Endothelial cell (in vitro differentiated cells): ENCODE measurements at places on chromosomes 7 and 10.

DNA sequence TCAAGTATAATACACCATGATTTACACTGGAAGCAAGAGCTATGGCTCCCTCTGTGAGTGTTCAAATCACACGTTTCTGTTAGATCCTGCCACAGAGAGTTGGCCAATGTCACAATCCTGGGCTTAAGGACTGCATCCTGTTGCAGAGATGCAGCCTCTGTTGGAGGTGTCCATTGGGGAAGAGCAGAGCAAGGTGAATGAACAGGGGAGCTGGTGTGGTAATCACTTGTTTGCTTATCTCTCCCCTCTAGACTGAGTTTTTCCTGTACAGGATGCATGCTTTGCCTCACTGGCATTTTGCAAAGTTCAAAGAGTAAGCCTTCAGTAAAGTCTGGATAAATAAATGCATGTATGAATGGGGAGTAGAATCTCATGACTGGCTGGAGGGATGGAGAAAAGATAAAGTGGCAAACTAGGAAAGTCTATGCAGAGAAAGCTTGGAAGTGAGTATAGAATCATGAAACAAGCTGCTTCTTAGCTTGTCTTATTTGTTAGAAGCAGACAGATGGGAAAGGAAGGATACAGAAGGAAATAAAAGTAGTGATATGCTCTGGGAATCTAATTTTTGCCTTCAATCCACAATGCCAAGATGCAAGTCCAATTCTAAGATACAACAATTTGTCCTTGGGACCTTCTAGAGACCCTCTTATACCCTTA is 605.9 kb downstream of the KCNMA1 start:
- H3K4me1 ChIP-seq, result peaks cover 35% of the 10 kb centered on the region
- no peaks in the 10 kb centered on the region for H3K36me3 ChIP-seq
- DNase-seq, result no peak
- H3K4me3 ChIP-seq, result no peak overlapping the region
- H3K27me3 ChIP-seq, result no peaks in the 10 kb centered on the region

GRCh38 chr7:36395171-36395894 is 5.7 kb downstream of the ANLN start:
- no peak for DNase-seq
- no peaks in the 10 kb centered on the region for H3K36me3 ChIP-seq
- H3K4me1 ChIP-seq, result peaks cover 11% of the 10 kb centered on the region
- no peak overlapping the region for H3K27ac ChIP-seq
- no peaks in the 10 kb centered on the region for H3K27me3 ChIP-seq

GRCh38 chr10:79353000-79353406 is 5.7 kb downstream of the PPIF start:
- no peaks in the 10 kb centered on the region for H3K4me1 ChIP-seq
- peaks cover 21% of the 10 kb centered on the region for H3K36me3 ChIP-seq
- DNase-seq, result no peak

GRCh38 chr10:6027929-6028328 is 34.2 kb downstream of the IL2RA start:
- no peaks in the 10 kb centered on the region for H3K4me1 ChIP-seq
- DNase-seq, result no peak
- H3K4me3 ChIP-seq, result no peak overlapping the region

DNA sequence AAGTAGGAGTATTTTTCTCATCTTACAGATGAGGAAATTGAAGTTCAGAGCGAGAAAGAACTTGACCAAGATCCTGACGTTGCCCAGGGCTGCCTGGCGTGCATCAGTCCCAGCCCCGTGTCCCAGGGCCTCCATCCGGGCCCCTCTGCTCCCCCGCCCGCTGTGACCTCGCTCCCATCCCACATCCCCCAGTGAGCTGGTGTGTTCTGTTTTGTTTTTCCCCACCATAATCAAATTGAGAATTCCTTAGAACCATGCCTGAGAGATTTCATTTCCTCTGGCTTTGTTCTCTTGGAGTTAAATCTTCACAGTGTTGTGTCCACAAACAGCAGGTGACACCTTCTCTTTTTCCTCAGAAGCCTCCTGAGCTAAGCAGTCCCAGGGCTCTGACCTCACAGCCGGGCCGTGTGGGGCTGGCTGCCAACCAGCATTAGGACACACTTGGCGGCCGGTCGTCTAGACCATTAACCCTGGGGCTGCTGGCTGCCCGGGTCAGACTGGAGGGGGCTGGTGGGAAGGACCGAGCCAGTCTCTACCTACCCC is 44.3 kb downstream of the PFKP start:
- peaks cover 5% of the 10 kb centered on the region for H3K27me3 ChIP-seq
- H3K4me1 ChIP-seq, result no peaks in the 10 kb centered on the region
- no peak overlapping the region for H3K4me3 ChIP-seq
- peaks cover 42% of the 10 kb centered on the region for H3K36me3 ChIP-seq
- no peak overlapping the region for H3K27ac ChIP-seq

DNA sequence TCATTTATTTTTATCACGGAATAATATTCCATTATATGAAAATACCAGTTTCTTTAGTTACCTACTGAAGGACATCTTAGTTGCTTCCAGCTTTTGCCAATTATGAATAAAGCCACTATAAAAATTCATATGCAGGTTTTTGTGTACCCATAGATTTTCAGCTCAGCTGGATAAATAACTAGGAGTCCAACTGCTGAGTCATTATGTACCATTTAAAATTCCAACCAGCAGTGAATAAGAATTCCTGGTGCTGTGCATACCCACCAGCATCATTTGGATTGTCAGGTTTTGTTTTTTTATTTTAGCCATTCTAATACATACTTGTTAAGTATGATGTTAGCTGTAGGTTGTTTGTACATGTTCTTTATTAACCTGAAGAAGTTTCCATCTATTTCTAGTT is 14.5 kb downstream of the FAM24B start:
- DNase-seq, result no peak
- peaks cover 4% of the 10 kb centered on the region for H3K4me1 ChIP-seq
- peaks cover 6% of the 10 kb centered on the region for H3K36me3 ChIP-seq

DNA sequence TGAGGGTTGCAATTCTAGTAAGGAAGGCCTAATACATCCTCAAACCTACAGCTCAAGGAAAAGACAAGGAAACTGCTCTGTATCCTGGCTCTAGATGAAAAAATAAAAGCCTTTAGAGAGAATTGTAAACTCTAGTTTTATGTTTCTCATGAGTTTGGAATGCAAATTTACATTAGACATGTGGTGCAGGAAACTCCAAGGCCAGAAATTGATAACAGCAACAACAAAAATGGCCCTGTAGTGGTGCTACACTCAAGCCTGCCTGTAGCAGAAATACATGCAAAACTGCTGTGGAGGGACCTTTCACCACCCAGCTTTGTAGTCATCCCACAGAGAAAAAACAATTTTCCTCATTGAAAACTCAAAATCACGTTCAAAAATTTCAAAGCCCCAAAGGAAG is 546.7 kb upstream of the LRRN3 start:
- no peaks in the 10 kb centered on the region for H3K4me1 ChIP-seq
- no peak overlapping the region for H3K4me3 ChIP-seq
- H3K36me3 ChIP-seq, result no peaks in the 10 kb centered on the region
- no peak for DNase-seq
- no peak overlapping the region for H3K27ac ChIP-seq
- no peaks in the 10 kb centered on the region for H3K27me3 ChIP-seq

DNA sequence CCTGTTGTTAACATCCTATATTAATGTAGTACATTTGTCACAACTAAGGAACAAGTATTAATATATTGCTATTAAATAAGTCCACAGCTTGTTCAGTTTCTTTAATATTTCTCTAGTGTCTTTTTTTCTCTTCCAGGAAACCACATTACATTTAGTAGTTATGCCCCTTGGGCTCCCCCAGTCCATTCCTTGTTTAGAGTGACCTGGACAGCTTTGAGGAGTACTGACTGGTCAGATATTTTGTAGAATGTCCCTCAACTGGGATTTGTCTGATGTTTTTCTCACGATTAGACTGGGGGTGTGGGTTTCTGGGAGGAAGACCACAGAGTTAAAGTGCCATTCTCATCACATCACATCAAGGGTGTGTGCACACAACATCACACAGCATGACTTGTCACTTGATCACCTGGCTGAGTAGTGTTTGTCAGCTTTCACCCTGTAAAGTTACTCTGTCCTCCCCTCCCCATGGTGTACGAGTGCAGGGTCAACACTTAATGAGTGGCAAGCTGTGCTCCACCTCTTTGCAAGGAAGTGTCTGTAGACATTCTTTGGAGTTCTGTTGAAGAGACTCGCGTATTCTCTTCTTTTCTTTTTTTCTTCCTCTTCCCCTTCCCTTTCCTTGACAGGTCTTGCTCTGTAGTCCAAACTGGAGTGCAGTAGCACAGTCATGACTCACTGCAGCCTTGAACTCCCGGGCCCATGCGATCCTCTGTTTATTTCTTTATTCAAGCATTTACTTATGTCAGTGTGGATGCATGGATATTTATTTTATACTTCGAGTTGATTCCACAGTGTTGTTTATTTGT is 10.2 kb downstream of the LMTK2 start:
- H3K27me3 ChIP-seq, result peaks cover 7% of the 10 kb centered on the region
- H3K4me3 ChIP-seq, result peak overlapping the region; percentile 48
- H3K36me3 ChIP-seq, result peaks cover 5% of the 10 kb centered on the region
- peaks cover 53% of the 10 kb centered on the region for H3K4me1 ChIP-seq
- DNase-seq, result no peak

- no peaks in the 10 kb centered on the region for H3K27me3 ChIP-seq
- no peak overlapping the region for H3K4me3 ChIP-seq
- no peaks in the 10 kb centered on the region for H3K36me3 ChIP-seq
Measured at GRCh38 chr10:91741356-91741755, 56.9 kb upstream of the TNKS2 start.

- H3K27me3 ChIP-seq, result peaks cover 9% of the 10 kb centered on the region
- no peaks in the 10 kb centered on the region for H3K36me3 ChIP-seq
- no peak overlapping the region for H3K4me3 ChIP-seq
- no peak for DNase-seq
- H3K27ac ChIP-seq, result no peak overlapping the region
Measured at GRCh38 chr7:30935569-30935877, 23.9 kb downstream of the AQP1 start.

DNA sequence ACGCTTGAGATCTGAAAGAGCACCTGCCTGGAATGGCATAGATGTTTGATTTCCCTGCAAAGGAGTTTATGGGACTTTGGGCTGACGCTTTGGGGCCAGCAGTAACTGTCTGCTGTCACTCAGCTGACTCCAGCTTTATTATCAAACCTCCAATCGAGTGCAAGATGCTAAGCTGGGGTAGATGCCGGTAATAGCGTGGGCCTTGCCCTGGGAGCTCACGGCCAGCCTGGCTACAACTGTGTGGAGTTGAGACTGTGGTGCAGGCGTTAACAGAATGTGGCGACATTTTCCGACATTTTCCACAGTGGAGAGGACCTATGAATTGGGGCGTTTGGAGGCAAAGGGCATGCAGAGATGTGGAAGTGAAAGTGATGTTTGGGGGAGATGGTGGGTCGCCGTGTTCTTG is 1.3 kb downstream of the CHST12 start:
- H3K4me1 ChIP-seq, result peaks cover 42% of the 10 kb centered on the region
- H3K27me3 ChIP-seq, result peaks cover 14% of the 10 kb centered on the region
- H3K4me3 ChIP-seq, result peak overlapping the region; percentile 12
- H3K36me3 ChIP-seq, result peaks cover 4% of the 10 kb centered on the region

GRCh38 chr7:111029141-111029572 is 61.8 kb upstream of the LRRN3 start:
- no peak overlapping the region for H3K4me3 ChIP-seq
- no peaks in the 10 kb centered on the region for H3K4me1 ChIP-seq
- H3K27ac ChIP-seq, result no peak overlapping the region
- DNase-seq, result no peak
- H3K36me3 ChIP-seq, result no peaks in the 10 kb centered on the region

GRCh38 chr10:22550732-22551131 is 163.6 kb downstream of the PIP4K2A start:
- H3K27ac ChIP-seq, result no peak overlapping the region
- H3K4me3 ChIP-seq, result no peak overlapping the region
- peaks cover 15% of the 10 kb centered on the region for H3K4me1 ChIP-seq
- H3K36me3 ChIP-seq, result peaks cover 31% of the 10 kb centered on the region
- peak; percentile 75 for DNase-seq

GRCh38 chr10:60203993-60204618 is 185.6 kb downstream of the ANK3 start:
- H3K4me3 ChIP-seq, result no peak overlapping the region
- no peaks in the 10 kb centered on the region for H3K27me3 ChIP-seq
- peak; percentile 21 for DNase-seq

DNA sequence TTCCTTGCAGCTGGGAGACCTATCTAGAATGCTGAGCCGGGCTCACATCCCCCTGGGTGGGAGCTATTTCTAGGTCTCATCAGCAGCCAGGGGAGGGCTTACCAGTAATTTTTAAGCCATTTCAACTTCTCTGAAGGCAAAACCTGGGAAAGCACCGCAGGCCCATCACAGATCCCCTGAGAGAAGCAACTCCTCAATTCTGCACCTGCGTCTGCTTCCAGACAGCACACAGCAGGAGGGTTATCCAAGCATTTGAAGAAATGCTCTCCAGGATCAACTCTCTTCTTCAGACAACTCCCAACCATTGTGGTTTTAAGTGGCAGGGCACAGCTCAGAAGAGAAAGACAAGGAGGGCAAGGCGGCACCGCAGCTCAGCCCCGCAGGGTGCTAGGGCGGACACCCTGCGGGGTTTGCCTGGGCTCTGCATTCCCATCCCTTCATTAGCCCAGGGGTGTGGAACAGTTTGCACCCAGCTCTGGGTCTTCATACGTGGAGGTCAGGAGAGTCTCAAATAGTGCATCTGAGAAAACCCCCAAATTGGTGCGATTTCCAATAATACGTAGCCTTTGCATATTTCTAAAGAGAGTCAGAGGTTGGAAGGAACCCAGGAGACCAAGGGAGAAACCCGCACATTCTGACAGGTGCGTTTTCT is 618.7 kb downstream of the DNAJB6 start:
- H3K4me3 ChIP-seq, result no peak overlapping the region
- no peak for DNase-seq
- no peaks in the 10 kb centered on the region for H3K4me1 ChIP-seq

DNA sequence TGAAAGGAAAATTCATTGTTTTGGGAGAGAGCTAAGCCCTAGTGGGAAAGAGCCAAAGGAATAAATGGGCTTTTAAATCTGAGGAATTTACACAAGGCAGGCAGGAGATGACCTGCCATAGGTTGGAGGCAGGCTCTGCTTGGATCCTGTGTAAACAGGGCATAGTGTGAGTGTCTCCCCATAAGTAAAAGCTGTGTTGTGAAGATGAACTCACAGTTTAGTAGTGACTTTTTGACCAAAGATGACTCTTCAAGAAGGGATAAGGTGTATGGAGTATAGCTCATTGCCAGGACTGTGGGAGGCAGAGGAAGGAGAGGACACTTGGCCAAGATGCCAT is 63.2 kb downstream of the KAT6B start:
- no peak overlapping the region for H3K27ac ChIP-seq
- no peak overlapping the region for H3K4me3 ChIP-seq
- H3K27me3 ChIP-seq, result no peaks in the 10 kb centered on the region
- no peaks in the 10 kb centered on the region for H3K36me3 ChIP-seq

GRCh38 chr7:92753614-92754013 is 82.8 kb downstream of the CDK6 start:
- no peak for DNase-seq
- H3K27ac ChIP-seq, result no peak overlapping the region
- H3K36me3 ChIP-seq, result no peaks in the 10 kb centered on the region
- no peak overlapping the region for H3K4me3 ChIP-seq

GRCh38 chr10:35635576-35635975 is 6.5 kb downstream of the FZD8 start:
- H3K36me3 ChIP-seq, result peaks cover 4% of the 10 kb centered on the region
- DNase-seq, result peak; percentile 60
- H3K27ac ChIP-seq, result no peak overlapping the region
- H3K4me3 ChIP-seq, result no peak overlapping the region
- H3K4me1 ChIP-seq, result peaks cover 17% of the 10 kb centered on the region

GRCh38 chr10:101014966-101015581 is 15.5 kb downstream of the LZTS2 start:
- peaks cover 22% of the 10 kb centered on the region for H3K27me3 ChIP-seq
- peaks cover 18% of the 10 kb centered on the region for H3K4me1 ChIP-seq
- DNase-seq, result no peak
- no peaks in the 10 kb centered on the region for H3K36me3 ChIP-seq

GRCh38 chr10:100520811-100521210 is 1.1 kb upstream of the SEC31B start:
- H3K27me3 ChIP-seq, result peaks cover 4% of the 10 kb centered on the region
- no peak overlapping the region for H3K27ac ChIP-seq
- DNase-seq, result no peak
- H3K36me3 ChIP-seq, result peaks cover 18% of the 10 kb centered on the region
